ENCODE measurements at places on chromosomes 7 and 10.
A peak's percentile ranks its signal among the peaks of the same experiment; 100 is the strongest.

- DNase-seq: no peak
Measured at GRCh38 chr7:41232086-41232485, 470.8 kb downstream of the INHBA start.

DNA sequence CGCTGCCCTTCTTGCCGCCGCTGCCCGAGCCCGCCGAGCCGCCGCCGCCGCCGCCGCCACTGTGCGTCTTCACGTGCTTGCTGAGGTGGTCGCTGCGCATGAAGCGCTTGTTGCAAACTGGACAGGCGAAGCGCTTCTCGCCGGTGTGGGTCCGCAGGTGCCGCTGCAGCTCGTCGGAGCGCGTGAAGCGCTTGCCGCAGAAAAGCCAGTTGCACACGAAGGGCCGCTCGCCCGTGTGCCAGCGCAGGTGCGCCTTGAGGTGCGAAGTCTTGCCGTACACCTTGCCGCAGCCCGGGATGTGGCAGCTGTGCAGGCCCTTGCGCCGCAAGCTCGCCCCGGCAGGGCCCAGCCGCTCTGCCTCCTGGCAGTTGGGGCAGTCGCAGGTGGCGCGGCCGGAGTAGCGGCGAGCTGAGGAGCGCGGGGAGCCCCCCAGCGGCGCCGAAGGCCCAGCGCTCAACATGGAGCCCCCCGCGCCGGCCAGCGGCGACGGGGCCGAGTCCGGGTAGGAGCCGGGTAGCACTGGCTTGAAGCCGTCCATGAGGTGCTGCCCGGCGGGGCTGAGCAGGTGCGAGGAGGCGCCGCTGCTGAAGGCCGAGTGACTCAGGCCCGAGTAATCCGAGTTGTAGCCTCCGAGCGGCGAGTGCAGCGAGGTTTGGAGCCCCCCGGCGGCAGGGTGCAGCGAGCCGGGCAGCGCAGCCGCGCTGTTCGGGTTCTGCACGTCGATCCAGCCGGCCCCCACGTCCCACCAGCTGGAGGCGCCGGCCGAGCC, 2.1 kb downstream of the SP8 start:
- peak; percentile 63 for DNase-seq

DNA sequence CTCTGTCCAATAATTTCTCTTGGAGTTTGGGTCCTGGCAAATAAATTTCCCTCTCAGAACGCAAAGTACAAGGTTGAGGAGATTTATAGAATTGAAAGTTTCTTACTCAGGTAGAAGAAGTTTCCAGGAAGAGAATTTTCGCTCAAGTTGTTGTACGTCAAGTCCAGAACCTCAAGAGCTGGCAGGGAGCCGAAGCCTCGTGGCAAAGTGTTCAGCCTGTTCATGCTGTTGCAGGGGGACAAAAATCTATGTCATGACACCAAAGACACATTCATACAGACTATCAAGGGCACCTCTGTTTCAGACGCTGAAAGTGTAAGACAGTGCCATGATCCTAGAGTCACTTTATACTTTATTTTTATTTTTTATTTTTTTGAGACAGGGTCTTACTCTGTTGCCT, 62.5 kb downstream of the RSU1 start:
- DNase-seq: no peak

DNA sequence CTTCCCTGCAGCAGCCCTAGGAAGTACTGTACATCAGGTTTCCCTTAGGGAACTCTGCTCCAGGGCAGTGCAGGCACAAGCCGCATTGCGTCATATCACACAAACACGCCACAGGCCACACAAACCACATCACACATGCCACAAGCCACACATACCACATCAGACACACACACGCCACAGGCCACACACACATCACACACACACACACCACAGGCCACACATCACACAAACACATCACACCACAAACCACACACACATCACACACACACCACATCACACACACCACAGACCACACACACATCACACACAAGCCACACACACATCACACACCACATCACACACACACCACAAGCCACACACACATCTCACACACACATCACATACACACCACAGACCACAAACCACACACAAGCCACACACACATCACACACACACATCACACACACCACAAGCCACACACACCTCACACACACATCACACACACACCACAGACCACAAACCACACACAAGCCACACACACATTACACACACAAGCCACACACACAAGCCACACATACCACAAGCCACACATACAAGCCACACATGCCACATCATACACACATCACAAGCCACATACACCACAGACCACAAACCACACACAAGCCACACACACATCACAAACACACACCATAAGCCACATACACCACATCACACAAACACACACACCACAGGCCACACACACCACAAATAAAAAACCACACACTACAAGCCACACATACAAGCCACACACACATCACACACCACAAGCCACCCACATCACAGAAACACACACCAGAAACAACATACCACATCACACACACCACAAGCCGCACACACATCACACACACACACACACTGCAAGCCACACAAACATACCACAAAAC, 53.4 kb downstream of the TMEM209 start:
- peak; percentile 85 for DNase-seq

DNA sequence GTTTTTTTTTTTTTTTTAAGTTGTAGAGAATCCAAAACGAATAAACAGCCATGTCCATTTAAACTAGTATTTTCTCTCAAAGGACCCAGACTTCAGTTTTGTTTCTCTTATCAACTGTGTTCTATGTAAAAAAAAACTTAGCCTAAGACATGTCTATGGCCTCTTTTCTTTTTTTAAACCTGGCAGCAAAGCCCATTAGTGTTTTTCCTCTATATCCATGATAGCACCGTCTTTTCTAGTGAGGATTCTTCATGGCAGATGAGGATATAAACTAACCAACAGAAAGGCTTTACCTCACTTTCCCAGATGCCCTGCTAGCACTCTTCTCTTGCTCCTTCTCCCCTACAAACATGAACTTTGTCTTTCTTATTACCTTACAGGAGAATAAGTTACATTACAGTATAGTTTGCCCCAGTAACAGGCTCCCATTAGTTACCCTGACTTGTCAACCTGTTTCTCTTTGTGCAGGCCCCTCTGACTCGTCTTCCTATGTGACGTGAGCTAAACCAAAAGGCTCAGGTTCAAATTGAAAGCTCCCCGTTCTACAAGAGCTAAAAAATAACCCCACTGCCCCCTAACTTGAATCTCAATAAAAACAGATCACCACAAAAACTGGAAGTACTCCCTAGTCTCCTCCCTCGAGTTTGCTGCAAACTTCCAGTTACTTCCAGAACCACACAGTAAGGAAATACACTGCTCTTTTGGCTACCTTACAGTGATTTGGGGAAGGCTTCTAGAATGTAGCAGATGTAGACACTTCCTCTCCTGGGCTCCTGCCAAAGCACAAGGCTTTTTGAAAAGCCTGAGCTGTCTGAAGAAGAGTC, 20.1 kb downstream of the P4HA1 start:
- DNase-seq: no peak

GRCh38 chr10:78301891-78302738, 268.5 kb downstream of the RPS24 start:
- DNase-seq: peak; percentile 9

GRCh38 chr7:130379921-130380860, at the start of gene CPA1:
Gene CPA1, plus strand, starts transcription at chr7:130380494. Its CDS starts 27 bp downstream, at chr7:130380521.
- DNase-seq: no peak

GRCh38 chr7:71424166-71425035, 292.5 kb downstream of the GALNT17 start:
- DNase-seq: no peak

- DNase-seq: no peak
Measured at GRCh38 chr10:51020200-51020599, 54.1 kb upstream of the PRKG1 start.

DNA sequence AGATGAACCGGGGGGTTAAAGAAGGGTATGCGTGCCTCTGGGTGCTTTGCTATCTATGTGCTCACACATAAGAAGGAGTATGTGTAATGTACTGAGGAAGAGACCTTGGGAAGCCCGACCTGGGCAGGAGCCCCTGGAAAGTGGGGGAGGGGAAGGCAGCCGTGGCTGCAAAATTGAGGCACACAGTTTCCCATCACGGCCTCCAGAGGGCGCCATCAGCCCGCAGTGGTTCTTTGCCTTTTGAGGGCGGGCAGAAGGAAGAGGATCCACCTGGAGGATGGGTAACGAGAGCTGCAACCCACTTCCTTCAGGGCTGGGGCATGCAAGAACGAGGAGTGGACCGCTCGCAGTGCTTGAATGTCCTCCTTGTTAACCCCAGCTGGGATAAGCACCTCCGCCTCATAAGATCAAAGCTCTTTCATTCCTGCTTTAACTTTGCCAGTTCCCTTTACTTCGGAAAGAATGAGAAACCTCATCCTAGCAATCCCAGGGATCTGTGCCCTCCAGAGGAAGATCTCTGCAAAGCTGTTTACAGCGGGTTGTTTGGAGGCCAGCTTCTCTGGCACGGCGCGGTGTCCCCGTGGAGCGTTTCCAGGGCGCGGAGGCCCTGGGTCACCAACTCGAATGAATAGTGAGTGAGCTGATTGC, 77.9 kb downstream of the PCGF5 start:
- DNase-seq: peak; percentile 54

DNA sequence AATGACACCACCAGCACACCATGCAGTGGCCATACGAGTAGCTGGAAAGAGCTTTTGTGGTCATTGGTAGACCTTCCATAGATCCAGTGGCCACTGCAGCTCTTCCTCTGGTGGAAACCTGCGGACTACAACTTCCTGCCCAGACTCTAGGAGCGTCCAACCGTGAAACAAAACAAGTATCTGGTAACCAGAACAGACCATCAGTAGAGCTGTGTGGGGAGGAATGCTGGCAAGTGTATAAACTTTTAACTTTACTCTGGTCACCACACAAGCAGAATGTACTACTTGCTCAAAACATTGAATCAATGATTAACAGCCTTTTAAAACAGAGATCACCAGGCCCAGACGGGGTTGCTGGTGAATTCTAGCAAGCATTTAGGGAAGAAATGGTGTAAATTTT, 154.7 kb upstream of the DGKB start:
- no peak for DNase-seq

GRCh38 chr10:63843107-63843506, 321.9 kb downstream of the REEP3 start:
- DNase-seq: no peak

GRCh38 chr7:50940621-50941020, 157.9 kb upstream of the GRB10 start:
- no peak for DNase-seq

GRCh38 chr7:126689037-126689436, 563.7 kb downstream of the GRM8 start:
- no peak for DNase-seq

DNA sequence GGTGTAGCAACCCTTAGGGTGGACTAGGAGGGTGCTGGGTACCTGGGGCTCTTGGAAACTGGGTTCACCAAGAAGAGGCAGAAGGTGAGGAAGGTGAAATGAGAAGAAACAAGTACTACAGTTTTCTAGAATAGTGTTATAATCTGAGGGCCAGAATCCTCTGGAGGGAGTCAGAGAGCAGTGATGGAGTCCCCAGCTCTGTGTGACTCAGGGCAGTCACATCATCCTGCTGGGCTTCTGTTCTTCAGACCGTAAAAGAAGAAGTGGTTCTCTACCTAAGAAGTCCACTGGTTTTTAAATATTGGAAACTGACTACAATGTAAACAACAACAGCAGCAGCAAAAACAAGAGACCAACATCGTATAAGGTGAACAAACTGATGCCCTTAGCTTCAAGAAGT, 197.3 kb downstream of the PRPF18 start:
- peak; percentile 21 for DNase-seq

- peak; percentile 49 for DNase-seq
Measured at GRCh38 chr7:50335795-50336754, 31.6 kb downstream of the IKZF1 start.

GRCh38 chr7:30936650-30937245, 25.1 kb downstream of the AQP1 start:
- no peak for DNase-seq

GRCh38 chr10:43304687-43305333, 37.9 kb upstream of the RASGEF1A start:
- DNase-seq: peak; percentile 55

DNA sequence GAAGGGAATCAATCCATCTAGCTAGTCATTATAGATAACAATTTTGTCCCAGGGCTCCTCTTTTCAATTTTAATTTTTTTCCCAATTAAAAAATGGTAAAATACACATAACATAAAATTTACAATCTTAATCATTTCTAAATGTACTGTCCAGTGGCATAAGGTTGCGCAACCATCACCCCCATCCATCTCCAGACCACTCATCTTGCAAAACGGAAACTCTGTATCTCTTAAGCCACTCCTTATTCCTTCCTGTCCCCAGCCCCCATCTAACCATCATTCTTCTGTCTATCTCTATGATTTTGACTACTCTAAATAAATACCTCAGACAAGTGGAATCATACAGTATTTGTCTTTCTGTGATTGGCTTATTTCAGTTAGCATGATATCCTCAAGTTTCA, 46.1 kb upstream of the RAB18 start:
- no peak for DNase-seq

GRCh38 chr7:157412021-157412443, 75.2 kb downstream of the DNAJB6 start:
- no peak for DNase-seq

DNA sequence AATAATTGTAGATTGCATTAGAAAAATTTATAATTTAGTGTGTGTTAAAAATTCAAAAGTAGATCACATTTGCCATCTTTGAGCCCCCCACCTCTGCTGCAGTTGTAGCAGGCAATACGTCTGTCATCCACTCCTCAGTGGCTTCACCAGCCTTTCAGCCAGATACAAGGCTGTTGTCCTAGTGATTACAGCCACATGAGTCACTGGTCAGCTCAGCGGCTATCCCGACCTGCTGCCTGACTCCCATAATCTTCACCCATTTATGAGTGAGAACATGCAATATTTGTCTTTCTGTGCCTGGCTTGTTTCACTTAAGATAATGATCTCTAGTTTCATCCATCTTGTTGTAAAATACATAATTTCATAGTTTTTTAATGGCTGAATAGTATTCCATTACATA, 9.2 kb downstream of the OR2A5 start:
- peak; percentile 13 for DNase-seq

DNA sequence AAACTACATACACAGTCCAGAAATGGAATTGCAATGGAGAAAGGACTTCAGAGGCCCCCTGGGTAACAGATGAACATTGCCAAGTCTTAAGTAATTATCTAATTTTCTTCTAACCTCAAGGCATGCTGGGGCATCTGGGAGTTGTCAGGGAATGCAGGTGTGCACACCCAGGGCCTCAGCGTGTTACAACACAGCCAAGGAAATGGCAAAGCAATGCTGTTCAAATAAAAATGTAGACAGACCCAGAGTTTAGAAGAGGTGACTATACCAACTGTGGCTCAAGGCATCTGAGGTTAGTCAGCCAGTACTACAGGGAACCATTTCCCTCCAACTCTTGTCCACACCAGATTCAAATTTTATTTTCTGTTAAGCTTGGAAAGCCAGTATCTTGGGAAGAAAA, 73.6 kb downstream of the CCDC3 start:
- no peak for DNase-seq

DNA sequence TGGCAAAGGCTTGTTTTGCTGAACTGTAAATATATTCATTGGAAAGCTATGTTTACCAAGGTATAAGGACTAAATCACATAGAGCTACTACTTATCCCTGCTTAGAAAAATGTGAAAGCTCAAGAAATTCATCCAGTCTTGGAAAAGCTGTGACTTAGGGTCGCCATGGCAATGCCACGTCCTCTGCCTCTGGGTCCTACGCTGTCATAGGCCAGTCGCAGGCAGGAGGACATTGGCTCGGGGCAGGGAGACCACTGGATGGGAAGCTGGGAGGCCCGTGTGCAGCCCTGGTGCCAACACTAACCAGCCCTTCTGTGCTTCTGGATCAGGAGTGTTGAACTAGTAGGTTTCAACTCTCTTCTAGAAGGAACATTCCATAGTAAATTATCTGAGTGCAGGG, 67.3 kb upstream of the PDZD8 start:
- DNase-seq: no peak
